ENCODE measurements at places on chromosomes 5 and 9.

- DNase-seq: no peak
Observed at GRCh38 chr5:59767681-59768151, 125.8 kb downstream of the PDE4D start.

DNA sequence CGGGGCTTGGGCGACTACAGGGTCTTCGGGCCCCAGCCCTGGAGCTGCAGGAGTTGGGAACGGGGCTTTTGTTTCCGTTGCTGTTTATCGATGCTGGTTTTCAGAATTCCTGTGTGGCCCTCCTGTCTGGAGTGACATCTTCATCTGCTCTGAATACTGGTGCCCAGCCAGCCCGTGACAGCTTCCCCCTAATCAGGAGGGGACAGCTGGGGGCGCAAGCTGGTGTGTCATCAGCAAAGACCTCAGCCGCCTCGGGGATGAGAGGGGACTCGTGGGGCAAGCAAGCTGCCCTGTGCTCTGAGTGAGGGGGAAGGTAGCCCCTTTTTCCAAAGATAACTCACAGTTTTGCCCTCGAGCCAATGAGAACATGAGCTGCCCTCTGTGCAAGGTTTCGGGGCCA lies 110.7 kb downstream of the RXRA start:
- no peak for DNase-seq

DNA sequence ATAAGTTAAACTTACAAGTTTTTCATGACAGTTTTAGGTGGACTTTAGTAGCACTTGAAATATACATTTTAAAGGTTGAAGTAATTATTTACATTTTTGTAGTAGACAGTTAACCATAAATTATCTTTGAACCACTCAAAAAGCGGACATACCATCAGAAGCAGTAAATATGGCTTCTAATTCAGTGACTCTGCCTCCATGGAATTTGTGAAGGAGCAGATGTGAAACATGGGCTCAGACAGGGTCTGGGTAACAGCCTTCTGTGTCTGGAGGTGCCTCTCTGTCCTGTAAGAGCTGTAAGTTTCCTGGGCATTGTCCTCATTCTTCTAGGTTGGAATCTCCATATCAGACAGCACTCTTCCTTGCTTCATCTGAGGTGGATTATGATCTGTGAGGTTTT lies 12.4 kb downstream of the RLN2 start:
- no peak for DNase-seq

- no peak for DNase-seq
Observed at GRCh38 chr5:163877865-163878264, 372.4 kb downstream of the MAT2B start.

GRCh38 chr9:101087426-101087825 lies 58.9 kb downstream of the PLPPR1 start:
- DNase-seq: no peak

DNA sequence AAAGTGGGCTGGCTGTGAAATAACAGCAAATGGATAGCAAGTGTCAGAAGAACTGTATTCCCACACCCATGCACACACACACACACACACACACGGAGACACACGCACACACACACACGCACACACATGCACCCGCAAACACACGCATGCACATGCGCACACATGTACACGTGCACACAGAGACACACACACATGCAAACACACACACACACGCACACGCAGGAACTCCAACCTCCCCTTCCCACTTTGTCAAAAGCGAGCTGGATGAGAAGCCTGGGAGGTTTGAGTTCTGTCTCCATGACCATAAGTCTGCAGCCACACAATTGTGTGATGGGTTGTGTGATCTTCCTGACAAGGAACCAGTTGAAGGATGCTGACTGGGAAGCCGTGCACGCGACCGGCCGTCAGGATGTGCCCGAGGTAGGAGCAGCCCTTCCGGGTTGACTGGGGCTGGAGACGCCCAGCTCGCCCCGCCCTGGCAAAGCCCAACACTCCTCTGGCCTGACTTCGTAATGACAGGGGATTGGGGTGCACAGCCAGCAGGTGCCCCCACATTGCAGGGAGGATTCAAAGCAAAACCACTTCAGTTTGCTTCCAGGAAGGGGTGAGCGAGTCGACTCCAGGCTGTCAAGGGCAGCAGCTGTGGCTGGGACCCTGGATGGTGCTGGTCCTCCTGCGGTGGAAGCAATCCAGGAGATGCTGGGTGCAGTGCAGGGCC lies 29.3 kb upstream of the NKD2 start:
- no peak for DNase-seq

GRCh38 chr5:139684881-139685749 lies 37.0 kb downstream of the CXXC5 start:
- no peak for DNase-seq

GRCh38 chr5:54311176-54311677 lies 854 bp upstream of the ARL15 start:
- DNase-seq: peak; percentile 20

- DNase-seq: no peak
Observed at GRCh38 chr5:179380211-179381035, 35.2 kb upstream of the ADAMTS2 start.

- no peak for DNase-seq
Observed at GRCh38 chr5:95932941-95933340, 28.7 kb downstream of the ELL2 start.

DNA sequence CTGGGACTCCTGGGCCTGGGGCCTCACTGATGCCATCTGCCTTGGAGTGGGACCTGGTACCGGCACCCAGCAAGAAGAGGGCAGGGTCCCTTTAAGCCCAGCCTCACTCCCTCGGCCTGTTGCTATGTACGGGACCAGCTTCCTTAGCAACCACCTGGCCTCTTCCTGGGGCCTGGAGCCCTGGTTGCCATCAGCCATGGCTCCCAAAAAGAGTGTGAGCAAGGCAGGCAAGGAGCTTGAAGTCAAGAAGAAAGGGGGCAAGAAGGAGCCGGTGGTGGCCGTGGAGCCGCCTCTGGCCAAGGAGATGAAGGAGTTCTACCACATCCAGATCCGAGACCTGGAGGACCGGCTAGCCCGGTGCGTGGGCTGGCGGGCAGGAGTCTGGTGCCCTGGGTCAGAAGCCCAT lies at the start of gene CFAP157:
Gene CFAP157 (plus strand): TSS at position 153 of the 406 bp plus-strand sequence. CDS start 44 bp downstream, at position 197.
- peak; percentile 39 for DNase-seq

DNA sequence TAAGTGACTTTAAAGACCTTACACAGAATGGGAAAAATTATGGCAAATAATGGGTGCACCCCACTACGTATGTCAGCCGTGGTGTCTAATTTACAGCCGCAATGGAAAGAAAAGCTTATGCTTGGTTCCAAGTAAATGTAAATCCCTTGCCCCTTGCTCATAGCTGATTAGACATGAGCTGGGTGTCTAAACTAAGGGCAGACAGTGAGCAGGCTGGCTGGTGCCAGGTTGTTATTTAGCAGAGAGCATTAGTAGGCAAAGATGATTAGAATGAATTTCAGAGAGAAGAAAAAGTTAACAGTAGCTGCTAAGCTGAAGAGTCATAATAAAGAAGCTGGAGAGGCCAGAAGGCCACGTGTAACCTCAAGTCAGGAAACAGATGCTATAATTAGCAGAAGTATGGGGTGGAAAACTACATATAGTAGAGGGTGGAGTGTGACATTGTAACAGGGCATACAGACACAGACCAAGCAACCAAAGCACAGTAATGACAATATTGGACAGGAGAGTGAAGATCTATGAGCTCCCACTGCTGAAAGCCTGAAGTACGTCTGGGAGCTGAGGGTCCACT lies 257.7 kb downstream of the MCTP1 start:
- no peak for DNase-seq

DNA sequence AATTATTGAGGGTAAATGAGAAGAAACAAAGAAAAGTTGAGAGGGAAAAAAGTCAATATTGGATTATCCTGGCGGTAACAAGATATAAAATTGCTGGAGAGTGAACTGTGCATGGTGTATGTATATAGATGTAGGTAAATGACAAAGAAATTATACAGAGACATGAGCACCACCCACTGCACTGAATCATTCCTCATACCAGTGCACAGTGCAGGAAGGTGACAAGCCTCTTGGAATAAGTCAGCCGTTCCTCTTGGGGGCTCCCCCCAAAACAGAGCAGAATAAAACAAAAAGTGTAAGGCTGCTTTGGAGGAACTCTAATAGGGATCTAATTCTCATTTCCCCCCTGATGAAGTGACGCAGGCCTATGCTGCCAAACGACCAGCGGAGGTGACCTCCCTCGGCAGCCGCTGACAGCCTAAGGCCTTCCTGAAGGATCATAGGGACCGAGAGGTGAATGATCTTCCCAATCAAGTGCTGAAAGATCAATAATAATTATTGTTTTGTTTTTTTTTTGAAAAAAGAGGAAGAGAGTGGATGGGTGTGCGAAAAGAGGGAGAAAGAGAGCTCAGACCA lies 245.0 kb downstream of the PSAT1 start:
- DNase-seq: no peak

- peak; percentile 56 for DNase-seq
Observed at GRCh38 chr5:78755822-78756429, 107.4 kb upstream of the LHFPL2 start.

DNA sequence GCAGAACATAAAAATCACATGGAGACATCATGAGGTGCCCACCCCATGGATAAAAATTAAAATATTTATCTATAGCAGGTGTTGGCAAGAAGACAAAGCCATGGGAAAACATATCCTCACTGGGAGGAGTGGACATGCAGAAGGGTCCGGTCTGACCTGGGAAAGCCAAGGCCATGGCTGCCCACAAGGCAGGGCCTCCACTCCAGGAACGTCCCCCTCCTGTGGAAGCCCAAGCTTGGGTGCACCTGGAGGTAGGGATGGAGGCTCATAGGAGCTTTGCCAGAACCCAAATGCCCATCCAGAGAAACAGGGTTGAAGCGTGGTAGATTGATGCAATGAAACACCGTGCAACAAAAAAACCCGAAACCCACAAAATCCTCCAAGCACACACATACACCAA lies 81.4 kb upstream of the COL5A1 start:
- DNase-seq: no peak

- no peak for DNase-seq
Observed at GRCh38 chr9:13993632-13994185, 320.2 kb downstream of the NFIB start.

GRCh38 chr5:1797103-1797800 lies 2.4 kb downstream of the MRPL36 start:
- no peak for DNase-seq

DNA sequence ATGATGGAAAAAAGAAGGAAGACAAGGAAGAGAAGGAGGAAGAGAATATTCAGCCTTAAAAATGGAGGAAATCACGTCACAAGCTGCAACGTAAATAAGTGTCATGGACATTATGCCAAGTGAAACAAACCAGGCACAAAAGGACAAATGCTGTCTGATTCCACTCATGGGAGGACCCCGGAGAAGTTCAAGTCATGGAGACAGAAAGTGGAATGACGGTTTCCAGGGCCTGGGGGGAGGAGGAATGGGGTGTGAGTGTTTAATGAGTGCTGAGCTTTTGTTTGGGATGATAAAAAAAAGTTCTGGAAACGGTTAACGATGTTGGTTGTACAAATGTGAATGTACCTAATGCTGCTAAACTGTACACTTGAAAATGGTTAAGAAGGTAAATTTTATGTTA lies 439.5 kb downstream of the GADD45G start:
- DNase-seq: no peak

DNA sequence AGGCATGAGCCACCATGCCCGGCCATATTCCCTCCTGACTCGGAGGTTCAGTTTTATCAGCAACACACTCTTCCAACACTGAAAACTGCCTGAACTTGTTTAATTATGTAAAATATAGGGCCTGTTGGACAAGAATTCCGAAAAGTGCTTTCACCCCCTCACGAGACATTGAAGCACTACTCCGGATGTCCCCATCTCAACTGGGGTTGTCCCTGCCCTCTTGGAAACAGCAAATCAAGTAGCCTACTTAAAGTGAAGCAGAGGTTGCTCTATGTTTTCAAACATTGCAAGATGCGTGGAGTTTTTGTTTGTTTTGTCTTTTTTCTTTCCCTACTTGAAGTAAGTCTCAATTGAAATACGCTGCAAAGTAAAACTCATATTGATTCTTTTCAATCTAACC lies 7.6 kb downstream of the PTGER4 start:
- DNase-seq: no peak

- peak; percentile 61 for DNase-seq
Observed at GRCh38 chr9:2109069-2109650, 94.0 kb downstream of the SMARCA2 start.

DNA sequence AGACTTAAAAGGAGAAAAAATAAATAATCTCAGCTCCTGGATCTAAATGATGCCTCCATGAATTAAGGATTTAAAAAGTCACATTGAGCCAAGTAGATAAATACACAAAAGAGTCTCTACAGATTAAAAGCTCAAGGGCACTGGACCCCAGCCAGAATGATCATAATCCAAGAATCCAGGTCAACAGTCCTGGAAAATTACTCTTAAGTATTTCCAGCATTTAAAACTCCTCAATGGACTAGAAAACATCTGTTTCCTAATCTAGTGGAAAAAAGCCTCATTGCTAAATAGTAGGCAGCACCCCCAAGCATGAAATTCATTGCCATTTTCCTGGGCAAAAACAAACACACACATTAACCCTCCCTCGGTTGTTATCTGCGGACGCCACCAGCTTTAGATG lies 96.8 kb downstream of the FRMD3 start:
- no peak for DNase-seq

- peak; percentile 85 for DNase-seq
Observed at GRCh38 chr5:83368319-83368718, 103.2 kb upstream of the VCAN start.

GRCh38 chr9:34993502-34994259 lies 4.1 kb downstream of the DNAJB5 start:
- peak; percentile 61 for DNase-seq

- no peak for DNase-seq
Observed at GRCh38 chr9:8718121-8718725, 918.6 kb upstream of the DMAC1 start.

DNA sequence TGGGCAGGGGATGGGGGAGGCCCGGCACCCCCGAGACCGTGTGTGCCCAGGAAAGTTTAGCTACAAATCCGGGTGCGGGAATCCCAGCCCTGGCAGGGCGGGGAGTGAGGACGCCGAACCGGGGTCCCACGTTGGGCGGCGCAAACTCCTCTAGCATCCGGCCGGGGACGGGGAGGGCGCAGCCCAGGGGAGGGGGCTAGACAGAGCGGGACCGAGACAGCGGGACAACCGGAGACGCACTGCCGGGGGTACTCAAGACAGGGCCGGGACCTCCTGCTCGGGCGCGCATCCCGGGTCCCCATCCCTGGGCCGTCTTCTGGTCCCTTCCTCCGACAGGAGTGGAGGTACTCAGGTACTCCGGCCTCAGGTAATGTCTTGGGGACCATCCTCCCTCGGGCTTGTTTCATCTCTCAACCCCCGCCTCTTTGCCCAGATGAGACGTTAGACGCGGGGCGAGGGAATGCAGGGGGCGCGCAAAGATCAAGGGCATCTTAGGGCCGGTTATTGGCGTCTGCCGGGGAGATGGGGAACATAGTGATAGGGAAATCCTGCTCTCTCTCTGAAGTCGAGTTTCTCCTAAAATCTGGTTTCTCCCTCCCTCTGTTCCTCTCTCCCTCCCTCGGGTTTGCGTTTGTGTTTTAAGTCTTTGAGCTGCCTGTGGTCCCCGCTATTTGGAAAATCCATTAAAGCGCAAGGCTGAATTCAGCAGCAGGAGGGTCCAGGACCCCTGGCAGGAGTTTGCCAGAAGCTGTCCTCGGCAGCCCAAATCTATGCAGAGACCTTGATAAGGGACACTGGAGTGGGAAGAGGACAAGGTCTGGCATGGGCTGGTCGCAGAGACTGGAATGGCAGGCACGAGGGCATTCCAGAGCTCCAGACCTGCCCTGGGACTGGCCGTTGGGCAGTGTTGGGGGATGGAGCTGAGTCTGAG lies 815 bp downstream of the PDZD2 start:
- no peak for DNase-seq
